ENCODE measurements at places on chromosomes 3 and 15. TPM values are rescaled to one million over a fixed set of nuclear protein-coding genes. Genes with fewer than 3 reads are reported as not detected.

Gene MAP6D1
- 1.1 TPM for total RNA-seq

Gene GPR149
- total RNA-seq: not detected

Gene ILDR1
- total RNA-seq: 0.37 TPM

Gene HIGD2B
- total RNA-seq: 0.20 TPM

Gene NEDD4
- 11.6 TPM for total RNA-seq

All from T-helper 1 cell treated with Interleukin-12 subunit alpha and Interleukin-12 subunit beta and Interleukin-4 antibody, amounts not matched to agents 30 ng/mL and 1 ng/mL, for 36 hours (primary cell).